Stimulated activated CD8-positive, alpha-beta memory T cell treated with anti-CD3 and anti-CD28 coated beads, Interleukin-4, amount 100 ng/mL, for 1 hour (primary cell): ENCODE measurements at places on chromosomes 1 and 21.

- no peak for DNase-seq
Observed at GRCh38 chr1:221727146-221728036, 14.5 kb downstream of the DUSP10 start.

GRCh38 chr1:11925938-11926292 lies 312 bp downstream of the KIAA2013 start:
- no peak for DNase-seq

DNA sequence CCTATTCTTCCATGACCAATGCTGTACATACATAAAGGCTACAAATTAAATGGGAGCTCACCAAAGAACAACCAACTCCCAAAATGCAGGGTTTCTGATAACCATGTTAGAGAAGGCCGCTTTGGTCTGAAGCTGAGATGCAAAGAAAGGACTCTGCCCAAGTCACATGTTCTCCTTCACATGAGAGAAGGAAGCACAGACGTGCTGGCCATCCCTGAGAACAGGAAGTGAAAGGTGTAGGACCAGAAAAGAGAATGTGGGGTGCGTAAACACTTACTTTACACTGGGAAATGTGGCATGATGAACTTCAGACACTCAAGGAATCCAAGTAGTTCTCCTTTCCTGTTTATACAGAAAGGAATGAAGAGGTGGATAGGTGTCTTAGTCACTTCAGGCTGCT lies 31.7 kb upstream of the TADA1 start:
- DNase-seq, result no peak

DNA sequence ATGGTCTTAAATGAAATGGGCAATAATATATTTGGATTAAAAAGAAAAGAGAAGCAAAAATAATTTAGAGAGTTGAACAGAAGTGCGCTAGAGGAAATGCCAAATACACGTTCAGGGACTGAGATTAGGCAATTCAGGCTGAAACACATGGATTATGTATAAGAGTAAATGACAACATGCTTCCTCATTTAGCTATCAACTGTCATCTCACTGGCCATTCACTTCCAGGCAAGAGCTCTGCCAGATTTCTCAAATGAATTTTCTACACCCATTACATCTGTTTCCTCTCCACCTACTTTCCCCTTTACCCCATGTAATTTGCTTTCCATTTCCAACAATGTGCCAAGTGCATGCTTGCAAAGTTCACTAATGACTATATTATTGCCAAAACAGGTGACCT lies 582.4 kb downstream of the LTN1 start:
- no peak for DNase-seq

GRCh38 chr1:59096501-59096900 lies 200.4 kb upstream of the FGGY start:
- no peak for DNase-seq

- no peak for DNase-seq
Observed at GRCh38 chr1:171801487-171801891, 20.0 kb downstream of the METTL13 start.

DNA sequence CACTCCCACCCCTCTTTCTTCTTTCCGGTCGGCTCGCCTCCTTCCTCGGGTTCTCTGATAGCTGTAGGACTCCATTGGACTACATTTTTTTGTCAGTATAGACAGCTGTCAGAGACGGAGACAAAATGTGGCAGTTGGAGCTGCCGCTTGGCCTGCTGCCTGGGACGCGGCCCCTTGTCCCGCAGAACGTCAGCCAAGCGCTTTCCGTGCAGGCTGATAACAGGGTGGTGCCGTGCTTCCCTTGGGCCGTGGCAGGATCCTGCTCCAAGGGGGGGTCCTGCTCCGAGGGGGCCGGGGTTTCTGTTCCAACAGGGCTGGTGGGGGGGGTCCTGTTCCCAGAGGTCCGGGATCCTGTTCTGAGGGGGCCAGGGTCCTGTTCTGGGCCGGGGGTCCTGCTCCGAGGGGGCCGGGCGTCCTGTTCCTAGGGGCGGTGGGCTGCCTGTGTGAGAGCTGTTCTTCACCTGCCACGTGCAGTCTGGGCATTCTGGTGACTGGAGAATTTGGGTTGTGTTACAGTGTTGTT lies 4.9 kb downstream of the SKI start:
- no peak for DNase-seq

DNA sequence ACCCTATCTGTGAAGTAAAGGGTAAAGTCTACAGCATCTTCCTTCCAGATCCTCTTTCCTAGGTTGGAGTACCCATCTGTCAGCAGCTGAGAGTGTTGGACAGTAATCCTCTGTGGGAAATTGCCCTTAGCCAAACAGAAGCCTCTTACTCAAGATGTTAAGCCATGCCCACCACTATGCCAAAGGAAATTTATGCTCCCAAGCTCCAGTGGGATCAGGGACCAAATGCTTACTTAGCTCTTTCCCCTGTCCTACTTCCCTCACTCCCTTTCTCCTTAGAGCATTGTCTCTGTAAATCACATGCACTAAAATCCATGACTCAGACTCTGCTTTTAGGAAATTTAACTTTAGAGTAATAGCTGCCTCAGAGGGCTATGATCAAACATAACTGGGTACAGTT lies 254.0 kb downstream of the BRINP2 start:
- DNase-seq, result no peak

DNA sequence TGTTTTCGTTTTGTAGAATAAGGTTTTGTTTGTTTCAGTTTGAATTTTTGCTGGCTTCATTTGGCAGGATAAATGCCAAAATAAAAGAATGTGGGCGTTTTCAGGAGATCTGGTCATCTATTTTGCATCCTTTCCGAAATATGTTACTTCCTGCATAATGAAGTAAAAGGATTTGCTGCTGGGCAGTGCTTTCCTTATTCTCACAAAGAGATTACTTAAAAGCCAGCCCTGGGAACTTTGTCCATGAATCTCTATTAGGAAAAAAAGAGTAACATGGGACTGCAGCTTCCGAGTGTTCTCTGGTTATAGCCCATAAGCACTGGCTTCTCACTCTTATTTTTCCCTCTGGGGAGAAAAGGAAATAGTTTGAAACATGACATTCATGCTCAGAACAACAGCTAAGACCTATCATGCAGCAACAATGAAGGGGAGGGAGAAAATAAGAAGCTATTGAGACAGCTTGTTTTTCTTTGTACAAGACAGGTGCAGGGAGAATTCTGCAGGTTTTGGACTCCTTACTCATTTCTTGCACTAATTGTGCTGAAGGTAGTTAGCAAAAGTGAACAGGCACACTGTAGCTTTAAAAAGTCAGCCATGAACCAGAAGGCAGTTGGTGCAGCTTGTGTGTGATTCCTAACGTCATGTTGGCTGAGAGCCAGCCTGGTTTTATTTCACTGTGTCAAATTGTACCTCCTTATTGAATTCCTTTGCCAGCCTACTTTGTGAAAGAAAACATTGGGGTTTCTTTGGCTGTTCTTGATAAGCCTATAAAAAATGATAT lies at the start of gene SAMD13:
TSS of gene SAMD13 (plus strand) at position 705 of the 781 bp plus-strand sequence. CDS start 1,527 bp downstream, outside the sequence.
- DNase-seq, result no peak

DNA sequence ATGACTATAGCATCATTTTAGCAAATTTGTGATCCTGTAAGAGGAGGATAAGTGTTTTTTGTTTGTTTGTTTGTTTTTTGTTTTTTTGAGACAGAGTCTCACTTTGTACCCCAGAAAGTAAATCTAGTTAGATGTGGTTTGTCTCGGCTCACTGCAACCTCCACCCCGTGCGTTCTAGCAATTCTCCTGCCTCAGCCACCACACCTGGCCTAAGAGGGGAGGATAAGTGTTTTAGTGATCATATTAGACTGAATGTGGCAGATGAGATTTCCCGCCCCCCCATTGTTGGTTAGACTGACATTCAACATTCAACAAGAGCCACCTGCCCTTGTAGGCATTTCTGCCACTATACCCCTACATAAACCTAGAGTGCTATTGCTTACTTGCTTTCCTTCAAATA lies 98.5 kb downstream of the OSBPL9 start:
- DNase-seq, result no peak

- no peak for DNase-seq
Observed at GRCh38 chr1:16387201-16388188, 20.5 kb downstream of the SZRD1 start.
